ENCODE measurements at places on chromosomes 16 and 17. TPM values are rescaled to one million over a fixed set of nuclear protein-coding genes. Genes with fewer than 3 reads are reported as not detected.

SRCIN1 gene
- total RNA-seq: 0.66 TPM

QPRT gene
- 0.24 TPM for total RNA-seq

MRTFB gene
- total RNA-seq: 29.4 TPM

TNFRSF12A gene
- total RNA-seq: 1.3 TPM

KRT39 gene
- total RNA-seq: not detected

HBA2 gene
- total RNA-seq: 217 TPM

- H3K27me3 ChIP-seq: no peaks in the 10 kb centered on the region
- H3K27ac ChIP-seq: no peak overlapping the region
- no peak for DNase-seq
- H3K4me1 ChIP-seq: peaks cover 22% of the 10 kb centered on the region
- H3K4me3 ChIP-seq: no peak overlapping the region
These were observed 29.9 kb downstream of the DCUN1D3 start for GRCh38 chr16:20870122-20870820.

DNA sequence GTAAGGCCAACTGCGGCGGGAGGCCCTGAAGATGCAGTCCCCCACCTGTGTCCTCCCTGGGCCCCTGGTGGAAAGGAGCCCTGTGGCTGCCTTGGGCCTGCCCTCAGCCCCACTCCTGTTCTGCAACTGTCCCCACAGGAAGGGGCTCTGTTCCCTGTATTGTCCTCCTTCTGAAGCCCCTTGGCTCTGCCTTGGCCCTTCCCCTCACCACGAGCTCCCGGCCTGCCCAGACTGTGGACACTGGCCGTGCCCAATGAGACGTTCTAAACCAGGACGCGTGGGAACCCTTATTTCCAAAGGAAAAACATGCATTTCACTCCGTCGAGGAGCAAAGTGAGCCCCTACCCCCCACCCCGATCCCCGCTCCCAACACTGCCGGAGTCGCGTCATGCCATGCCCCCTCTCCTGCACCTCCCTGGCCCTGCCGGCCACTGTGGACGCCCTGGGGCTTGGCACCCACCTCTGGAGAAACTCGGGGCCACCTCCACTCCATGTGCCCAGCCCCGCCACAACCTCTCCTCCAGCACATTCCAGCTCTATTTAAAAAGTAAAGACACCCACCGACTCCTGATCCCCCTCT lies 13.5 kb upstream of the PNPO start:
- no peak overlapping the region for H3K4me3 ChIP-seq
- H3K4me1 ChIP-seq: no peaks in the 10 kb centered on the region
- H3K27ac ChIP-seq: no peak overlapping the region
- no peak for DNase-seq
- H3K27me3 ChIP-seq: no peaks in the 10 kb centered on the region

DNA sequence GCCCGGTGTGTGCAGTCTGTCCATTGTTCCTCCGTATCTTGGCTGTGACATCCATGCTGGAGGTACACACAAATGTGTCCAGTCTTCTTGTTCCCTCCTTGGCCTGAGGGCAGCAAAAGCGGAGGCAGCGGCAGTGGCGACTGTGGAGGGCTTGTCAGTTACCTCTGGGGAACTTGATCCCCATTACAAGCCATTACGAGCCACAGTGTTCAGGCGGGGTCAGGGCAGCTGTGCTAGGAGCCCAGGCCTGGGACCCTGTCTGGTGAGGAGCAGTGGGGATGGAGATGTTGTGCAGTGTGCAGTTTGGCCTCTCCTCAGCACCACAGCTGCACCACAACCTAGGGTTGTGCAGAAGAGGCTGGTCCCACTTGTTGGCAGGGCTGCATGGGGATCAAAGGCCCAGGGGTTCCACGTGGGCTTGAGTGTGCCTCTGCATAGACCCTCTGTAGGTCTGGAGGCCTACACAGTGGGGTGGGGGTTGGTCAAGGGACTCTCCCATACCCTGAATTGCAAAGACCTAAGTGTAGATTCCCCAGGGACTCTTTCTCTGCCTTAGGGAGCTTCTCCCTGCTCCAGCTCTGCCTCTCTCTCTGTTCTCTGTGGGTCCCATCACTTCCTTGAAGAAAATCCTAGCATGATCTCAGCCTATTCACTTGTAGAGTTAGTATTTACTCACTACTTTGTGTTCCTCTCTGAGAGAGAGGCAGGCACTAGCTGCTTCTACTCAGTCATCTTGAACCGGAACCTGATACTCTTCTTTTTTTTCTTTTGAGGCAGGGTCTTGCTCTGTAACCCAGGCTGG lies 58.8 kb downstream of the SLFN11 start:
- peaks cover 8% of the 10 kb centered on the region for H3K4me1 ChIP-seq
- H3K36me3 ChIP-seq: no peaks in the 10 kb centered on the region
- H3K27me3 ChIP-seq: no peaks in the 10 kb centered on the region
- DNase-seq: peak; percentile 16

DNA sequence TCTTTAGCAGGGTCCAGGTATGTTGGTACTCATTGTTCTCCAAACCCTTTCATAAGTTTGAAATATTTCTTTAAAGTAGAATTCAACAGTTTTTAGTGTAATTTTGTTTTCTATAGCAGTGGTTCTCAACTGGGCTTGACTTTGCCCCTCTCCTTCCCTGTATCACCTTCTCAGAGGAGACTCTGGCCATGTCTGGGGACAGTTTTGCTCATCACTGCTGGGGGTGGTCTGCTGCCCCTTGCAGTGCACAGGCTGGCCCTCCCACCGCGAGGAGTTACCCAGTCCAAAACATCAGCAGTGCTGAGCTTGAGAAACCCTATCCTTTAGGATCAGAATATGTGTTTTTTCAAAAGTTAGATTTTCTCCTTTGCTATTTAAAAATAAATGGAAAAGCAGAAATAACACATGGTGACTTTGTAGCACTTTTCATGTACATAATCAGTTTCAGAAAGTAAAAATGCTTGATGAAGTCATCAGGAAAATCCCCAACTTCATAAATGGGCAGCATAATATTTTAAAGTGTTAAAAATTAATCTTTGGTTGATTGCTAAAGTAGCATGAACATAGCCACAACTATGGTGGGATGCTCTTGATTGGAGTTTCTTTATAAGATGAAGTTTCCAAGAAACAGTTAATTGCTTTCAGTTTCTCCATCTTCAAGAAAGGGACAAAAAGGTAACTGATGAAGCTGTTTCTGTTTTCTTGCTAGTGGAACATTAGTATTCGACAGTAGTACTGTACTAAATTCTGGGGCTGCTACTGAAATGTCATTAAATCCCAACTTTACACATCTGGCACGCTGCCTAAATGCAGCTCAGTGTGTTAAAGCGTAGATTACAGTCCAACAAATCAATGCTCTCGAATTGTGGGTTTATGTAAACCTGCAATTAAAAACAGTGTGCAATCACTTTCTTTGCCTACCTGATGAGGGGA lies 70.3 kb downstream of the NETO2 start:
- H3K27me3 ChIP-seq: no peaks in the 10 kb centered on the region
- no peak overlapping the region for H3K4me3 ChIP-seq
- DNase-seq: no peak
- H3K4me1 ChIP-seq: no peaks in the 10 kb centered on the region
- no peaks in the 10 kb centered on the region for H3K36me3 ChIP-seq

DNA sequence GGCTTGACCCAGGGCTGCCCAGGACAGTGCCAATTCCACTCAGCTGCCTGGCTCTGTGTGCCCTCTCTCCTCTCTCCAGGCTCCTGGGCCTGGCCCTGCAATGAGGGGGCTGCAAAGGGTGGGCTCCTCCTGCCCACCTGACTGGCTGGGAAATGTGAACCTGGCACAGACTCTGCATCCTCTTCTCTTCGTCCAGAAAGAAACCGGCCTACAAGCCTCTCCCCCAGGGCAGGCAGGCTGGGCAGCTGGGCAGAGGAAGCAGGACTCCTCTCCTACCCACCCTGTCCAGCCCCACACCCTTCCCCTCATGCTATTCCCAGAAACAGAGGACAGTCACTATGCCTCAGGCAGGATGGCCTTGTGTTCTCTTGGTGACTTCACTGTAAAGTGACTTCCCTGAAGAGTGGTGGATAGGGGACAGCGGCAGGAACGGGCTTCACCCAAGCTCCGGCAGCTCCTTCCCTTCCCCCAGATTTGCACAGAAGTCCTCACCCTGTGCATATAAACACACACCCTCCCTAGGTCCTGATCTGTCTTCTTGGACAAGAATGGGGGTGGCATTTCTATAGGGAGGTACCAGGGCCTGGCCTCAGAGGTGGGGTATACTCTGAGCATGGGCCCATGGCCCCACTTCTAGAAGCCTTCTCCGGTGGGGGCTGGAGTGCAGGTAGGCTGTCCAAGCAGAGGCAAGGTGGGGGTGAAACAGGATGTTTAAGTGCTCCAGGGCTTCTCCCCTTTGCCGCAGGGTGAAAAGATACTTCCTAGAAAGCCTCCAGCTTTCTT lies 4.9 kb upstream of the STAT5A start:
- H3K27me3 ChIP-seq: no peaks in the 10 kb centered on the region
- no peak for DNase-seq
- H3K36me3 ChIP-seq: no peaks in the 10 kb centered on the region
- H3K4me3 ChIP-seq: no peak overlapping the region
- peaks cover 19% of the 10 kb centered on the region for H3K4me1 ChIP-seq

DNA sequence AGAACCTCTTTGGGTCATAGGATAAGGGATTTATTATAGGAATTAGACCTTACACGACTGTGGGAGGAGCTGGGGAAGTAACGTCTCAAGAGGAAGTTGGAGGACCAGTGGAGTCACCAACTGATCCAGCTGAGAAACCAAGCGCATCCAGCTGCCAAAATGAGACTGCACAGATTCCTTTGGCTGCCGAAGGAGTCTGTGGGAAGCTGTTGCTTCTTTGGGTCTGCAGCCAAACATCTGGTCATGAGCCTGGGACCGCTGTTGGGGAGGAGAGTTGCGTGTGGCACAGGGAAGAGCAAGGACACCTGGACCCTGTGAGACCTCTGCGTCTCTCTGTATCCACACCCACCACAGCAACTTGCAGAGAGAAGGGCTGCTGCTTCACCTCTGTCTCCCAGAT lies 2.4 kb upstream of the NACA2 start:
- H3K27ac ChIP-seq: no peak overlapping the region
- no peaks in the 10 kb centered on the region for H3K27me3 ChIP-seq
- H3K36me3 ChIP-seq: no peaks in the 10 kb centered on the region
- no peak for DNase-seq
- H3K4me3 ChIP-seq: no peak overlapping the region

DNA sequence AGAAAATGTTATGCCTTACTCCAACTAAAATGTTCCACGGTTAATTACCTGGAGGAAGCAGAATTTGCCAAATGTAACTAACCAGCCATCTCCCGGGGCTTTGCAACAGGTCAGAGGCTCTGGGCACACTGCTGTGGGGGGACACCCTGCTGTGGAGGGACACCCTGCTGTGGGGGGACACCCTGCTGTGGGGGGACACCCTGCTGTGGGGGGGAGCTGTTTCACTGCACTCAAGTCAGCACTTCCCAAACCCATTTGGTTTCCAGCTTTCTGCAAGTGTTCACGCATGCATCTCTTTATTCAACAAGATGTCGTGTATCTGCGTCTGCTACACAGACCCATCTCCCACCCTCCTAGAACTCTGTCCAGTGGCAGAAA lies 239.5 kb downstream of the C16orf95 start:
- H3K27me3 ChIP-seq: no peaks in the 10 kb centered on the region
- H3K27ac ChIP-seq: no peak overlapping the region
- H3K4me3 ChIP-seq: no peak overlapping the region
- no peaks in the 10 kb centered on the region for H3K36me3 ChIP-seq
- no peak for DNase-seq

All from B cell (primary cell).